Smooth muscle cell of the pulmonary artery (primary cell): ENCODE measurements at places on chromosomes 6 and 20. TPM values are rescaled to one million over a fixed set of nuclear protein-coding genes. Genes with fewer than 3 reads are reported as not detected.

The FOXP4 gene
- 3.5 and 6.5 TPM in 2 replicates for total RNA-seq

The SLC17A1 gene
- total RNA-seq = not detected in 2 replicates

The CST9 gene
- not detected in 2 replicates for total RNA-seq

The GRM1 gene
- total RNA-seq = 0.07 TPM in 2 replicates

The FAM162B gene
- 2.2 and 11.5 TPM in 2 replicates for total RNA-seq

The HLA-DOB gene
- total RNA-seq = 0.10 and 0.20 TPM in 2 replicates

The ZC3H12D gene
- 0.17 and 0.33 TPM in 2 replicates for total RNA-seq

The GGT7 gene
- total RNA-seq = 20.6 and 24.8 TPM in 2 replicates
